ENCODE measurements at places on chromosomes 1 and 21. TPM values are rescaled to one million over a fixed set of nuclear protein-coding genes. Genes with fewer than 3 reads are reported as not detected.

- no peak for DNase-seq
Observed at GRCh38 chr1:43044572-43045361, 86.1 kb upstream of the SLC2A1 start.

DNA sequence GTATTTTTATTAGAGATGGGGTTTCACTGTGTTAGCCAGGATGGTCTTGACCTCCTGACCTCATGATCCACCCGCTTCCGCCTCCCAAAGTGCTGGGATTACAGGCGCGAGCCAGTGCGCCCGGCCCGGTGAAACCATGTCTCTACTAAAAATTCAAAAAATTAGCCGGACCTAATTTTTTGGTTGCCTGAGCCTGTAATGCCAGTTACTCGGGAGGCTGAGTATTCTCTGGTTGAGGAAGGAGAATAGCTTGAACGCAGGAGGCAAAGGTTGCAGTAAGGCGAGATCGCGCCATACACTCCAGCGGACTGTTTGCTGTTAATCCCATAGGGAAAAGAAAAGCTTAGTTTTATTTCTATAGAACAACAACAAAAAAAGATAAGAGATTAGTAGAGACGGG lies 29.9 kb upstream of the HJV start:
- DNase-seq: no peak

Gene FCGR1A
- polyA plus RNA-seq: 1.9 TPM

Gene CLCA4
- polyA plus RNA-seq: not detected

DNA sequence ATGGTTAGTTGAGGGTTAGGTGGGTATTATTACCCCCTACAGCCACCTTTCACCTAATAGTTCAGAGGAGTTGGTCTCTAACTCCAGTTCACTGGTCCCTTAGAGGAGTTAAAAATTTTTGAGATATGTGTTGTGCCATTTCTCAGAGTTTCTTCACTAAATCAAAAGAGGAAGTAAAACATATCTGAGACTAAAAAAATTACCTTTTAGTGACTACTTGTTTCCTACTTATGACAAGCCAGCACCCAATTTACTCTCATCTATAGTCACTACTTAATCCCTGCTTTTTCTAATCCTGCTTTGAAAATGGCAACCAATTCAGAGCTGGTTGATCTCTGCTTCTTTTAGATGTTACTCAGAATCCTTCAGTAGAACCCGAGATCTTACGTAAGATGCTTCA lies 1316.8 kb upstream of the B3GALT2 start:
- DNase-seq: no peak

Gene SDHB
- polyA plus RNA-seq: 123 TPM

Gene INSRR
- 2.0 TPM for polyA plus RNA-seq

DNA sequence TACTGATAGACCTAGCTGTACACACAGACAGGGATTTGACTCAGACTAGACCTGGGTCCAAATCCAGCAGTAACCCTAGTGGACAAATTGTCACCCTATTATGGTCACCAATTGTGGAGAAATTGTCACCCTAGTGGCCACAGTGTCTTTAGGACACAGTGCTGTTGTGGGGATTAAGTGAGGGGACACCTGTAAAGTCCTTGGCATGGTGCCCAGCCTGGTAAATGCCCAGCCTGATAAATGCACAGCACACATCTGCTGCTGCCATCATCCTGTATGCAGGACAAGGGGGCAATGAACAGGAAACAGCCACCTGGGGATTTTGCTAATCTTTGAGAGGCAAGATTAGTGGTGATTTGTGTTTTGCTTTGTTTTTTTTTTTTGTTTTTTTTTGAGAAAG lies 2.3 kb downstream of the TMEM61 start:
- DNase-seq: no peak

DNA sequence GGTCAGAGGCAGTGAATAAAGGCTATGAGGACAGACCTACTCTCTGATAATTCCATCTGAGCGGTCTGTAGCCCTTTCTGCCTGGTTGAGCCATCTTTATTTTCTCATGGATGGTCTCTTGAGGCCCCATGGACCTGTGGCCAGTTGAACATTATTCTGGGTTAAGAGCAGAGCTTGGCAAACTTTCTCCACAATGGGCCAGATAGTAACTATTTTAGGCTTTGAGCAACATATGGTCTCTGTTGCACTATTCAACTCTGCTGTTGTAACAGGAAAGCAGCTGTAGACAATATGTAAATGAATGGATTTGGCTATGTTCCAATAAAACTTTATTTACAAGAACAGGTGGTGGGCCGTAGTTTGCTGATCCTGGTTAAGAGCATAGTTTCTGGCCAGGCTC lies 62.7 kb downstream of the KAZN start:
- DNase-seq: no peak

DNA sequence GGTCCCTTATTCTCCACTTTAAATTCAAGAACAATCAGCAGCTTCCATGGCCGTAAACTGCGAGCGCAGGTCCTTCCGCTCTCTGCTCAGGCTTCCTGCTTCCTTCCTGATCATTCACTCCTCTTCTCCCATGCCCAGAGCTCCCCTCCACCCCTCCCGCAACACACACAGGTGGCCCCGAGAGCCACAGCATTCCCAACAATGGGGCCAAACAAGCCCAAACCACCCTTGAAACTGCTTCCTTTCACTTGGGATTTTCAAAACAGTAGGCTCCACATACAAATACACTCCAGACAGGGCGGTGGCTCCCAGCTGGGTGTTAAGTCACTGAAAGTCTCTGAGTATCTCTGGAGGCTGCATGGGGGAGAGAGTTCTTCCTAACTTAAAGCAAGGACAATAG lies 11.4 kb downstream of the FAM89A start:
- DNase-seq: no peak

DNA sequence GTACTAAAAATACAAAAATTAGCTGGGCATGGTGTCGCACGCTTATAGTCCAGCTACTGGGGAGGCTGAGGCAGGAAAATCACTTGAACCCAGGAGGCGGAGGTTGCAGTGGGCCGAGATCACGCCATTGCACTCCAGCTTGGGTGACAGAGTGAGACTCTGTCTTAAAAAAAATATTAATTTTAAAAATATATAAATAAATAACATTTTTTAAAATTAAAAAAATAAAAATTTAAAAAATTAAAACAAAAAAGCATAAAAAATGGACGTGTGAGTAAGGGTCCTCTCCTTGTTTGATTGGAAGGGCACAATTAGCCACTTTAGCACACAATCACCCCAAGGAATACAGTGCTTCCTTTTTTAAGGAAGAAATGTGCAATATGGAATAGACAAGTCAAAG lies 18.6 kb downstream of the EBNA1BP2 start:
- DNase-seq: no peak

Gene AXDND1
- 44.3 TPM for polyA plus RNA-seq

Gene C1orf174
- polyA plus RNA-seq: 34.7 TPM

DNA sequence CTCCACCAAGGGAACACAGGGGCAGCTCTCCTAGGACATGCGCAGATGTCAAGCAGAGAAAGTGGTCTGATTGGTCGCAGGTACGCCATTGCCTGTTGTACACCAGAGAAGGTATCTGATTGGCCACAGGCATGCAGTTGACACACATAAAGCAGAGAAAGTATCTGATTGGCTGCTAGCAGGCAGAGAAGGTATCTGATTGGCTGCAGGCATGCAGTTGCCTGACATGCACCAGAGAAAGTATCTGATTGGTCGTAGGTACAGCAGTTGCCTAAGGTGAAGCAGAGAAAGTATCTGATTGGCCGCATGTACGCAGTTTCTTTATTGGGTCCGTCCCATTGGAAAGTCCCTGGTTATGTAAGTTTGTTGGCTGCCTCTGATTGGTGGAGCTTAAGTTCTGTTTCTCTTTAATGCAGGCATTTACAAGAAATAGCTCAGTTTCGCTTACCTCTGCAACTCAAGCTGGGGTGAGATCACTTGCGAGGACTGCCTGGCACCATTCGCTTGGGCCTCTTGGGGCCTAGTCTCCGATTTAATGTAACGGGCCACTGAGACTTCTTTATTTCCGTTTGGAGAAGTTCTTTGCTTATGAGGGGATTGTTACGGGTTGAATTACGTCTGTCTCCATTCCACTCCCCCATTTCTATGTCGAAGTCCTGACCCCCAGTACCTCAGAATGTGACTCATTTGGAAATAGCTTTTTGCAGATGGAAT lies 74.2 kb downstream of the SIK1 start:
- no peak for DNase-seq

DNA sequence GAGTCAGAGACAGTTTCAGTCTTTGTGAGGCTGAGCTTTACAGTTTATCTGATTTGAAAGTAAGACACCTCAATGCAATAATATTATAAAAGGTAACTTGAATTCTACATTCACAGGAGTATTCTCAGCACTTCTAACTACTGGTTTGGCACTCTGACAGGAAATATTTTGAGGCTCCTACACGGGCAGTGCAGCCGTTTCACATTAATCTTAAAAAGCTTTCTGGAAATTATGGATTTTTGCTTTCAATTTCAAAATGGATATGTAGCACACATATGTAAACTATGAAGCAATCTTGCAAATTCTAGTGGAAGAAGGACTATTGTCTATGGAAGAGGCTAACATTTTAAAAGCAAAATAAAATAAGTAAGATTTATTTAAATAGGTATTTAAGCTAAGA lies 262.9 kb upstream of the SNX7 start:
- no peak for DNase-seq

DNA sequence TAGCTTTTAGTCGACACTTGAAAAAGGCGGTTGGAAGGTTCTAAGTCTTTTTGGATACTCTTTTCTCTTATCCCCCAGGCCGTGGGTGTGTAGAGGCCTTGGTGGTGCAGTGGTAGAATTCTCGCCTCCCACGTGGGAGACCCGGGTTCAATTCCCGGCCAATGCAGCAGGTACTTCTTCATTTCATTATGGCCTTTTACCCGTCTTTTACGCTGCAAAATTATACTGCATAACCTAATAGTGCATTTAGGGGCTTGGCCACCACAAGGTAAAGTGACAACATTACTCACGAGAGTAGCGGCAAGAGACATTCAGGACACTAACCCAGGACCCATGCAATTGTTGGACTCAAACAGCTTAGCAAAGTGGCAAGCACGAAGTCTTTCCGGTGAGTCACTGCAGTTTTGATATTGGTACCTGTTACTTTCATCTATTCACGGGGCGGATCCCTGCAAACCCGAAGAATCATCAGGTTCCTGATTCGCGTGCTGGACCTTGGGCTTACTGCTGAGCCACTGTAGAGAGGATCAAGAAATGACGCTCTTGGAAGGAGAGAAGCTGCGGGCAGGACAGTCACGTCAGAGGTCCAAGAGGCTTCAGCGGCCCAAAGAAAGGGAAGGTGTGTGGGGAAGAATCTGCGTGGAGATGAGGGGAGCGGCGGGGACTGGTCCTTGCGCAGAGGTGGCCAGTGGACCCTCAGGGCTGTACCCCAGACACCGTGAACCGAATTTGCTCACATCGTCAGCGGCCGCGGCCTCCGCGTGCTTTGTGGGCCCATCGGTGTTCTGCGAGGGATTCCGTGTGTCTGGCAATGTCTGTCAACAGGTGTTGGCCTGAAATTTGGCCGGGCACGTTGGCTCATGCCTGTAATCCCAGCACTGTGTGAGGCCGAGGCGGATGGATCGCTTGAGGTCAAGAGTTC lies 12.9 kb upstream of the RNU1-4 start:
- DNase-seq: no peak

- no peak for DNase-seq
Observed at GRCh38 chr1:24724345-24725208, 20.7 kb upstream of the CLIC4 start.

GRCh38 chr1:173470608-173471007 lies 6.5 kb upstream of the PRDX6 start:
- DNase-seq: no peak

GRCh38 chr1:22296701-22297591 lies 154.0 kb upstream of the WNT4 start:
- DNase-seq: no peak

DNA sequence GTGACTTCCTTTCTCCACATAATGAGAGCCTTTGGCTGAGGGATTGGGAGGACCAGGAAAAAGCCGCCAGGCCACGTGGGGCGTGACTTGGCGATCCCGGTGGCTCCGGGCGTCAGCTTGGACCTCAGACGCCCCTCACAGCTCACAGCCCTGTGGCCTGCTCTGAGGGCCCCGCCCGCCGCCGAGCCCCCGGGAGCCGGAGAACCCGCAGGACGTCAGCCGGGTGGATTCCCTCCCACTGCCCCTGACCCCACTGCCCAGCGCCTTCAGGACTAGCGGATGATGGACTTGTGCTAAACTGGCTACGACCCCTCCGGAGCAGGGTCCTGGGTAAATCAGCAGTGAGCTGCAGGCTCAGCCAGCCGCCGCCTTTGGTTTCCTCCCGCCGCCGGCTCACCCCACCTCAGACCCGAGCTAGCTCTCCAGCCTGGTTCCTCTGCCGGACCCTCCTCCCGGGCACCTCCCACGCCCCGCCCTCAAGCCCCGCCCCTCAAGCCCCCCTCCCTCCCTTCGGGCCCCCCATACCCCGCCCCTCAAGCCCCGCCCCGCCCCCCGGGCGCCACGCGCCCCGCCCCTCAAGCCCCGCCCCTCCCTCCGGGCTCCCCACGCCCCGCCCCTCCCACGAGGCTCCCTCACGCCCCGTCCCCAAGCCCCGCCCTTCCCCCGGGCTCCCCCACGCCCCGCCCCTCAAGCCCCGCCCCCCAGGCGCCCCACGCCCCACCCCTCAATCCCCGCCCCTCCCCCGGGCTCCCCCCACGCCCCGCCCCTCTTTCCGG lies 10.0 kb upstream of the FAAP20 start:
- no peak for DNase-seq

DNA sequence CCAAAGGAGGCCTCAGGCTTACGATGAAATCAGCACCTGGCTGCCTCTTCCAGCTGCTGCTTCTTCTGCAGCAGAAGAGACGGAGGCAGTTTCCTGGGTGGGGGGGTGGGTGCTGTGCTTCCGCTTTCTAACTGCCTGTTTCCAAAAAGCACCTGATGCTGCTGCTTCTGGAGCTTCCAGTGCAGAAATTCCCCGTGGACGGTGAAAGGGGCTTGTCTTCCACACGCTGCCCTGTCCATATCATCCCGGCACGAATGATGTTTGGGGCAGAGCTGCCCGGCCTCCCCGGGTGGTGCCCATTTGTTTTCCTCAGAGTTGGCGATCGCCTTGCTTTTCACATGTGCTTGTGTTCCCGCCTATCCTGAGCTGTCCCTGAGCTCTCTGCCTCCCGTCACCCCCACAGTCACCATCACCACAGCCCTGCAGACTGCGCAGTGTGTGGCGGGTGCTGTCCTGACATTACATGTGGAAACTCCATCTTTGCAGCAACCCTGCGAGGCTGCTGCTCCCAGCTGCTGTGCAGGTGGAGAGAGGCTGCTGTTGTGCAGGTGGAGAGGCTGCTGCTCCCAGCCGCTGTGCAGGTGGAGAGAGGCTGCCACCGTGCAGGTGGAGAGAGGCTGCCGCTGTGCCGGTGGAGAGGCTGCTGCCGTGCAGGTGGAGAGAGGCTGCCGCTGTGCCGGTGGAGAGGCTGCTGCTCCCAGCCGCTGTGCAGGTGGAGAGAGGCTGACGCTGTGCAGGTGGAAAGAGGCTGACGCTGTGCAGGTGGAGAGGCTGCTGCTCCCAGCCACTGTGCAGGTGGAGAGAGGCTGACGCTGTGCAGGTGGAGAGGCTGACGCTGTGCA lies 1.8 kb downstream of the TTLL10 start:
- DNase-seq: no peak

Gene GUK1
- polyA plus RNA-seq: 132 TPM

- DNase-seq: no peak
Observed at GRCh38 chr1:114011796-114012195, 32.5 kb downstream of the OLFML3 start.

- no peak for DNase-seq
Observed at GRCh38 chr21:41508415-41509144, 622 bp upstream of the TMPRSS2 start.
